ENCODE measurements at places on chromosomes 1 and 21.

- no peak overlapping the region for H3K4me3 ChIP-seq
- H3K27me3 ChIP-seq, result peaks cover 41% of the 10 kb centered on the region
- no peak for DNase-seq
- no peak overlapping the region for H3K27ac ChIP-seq
- no peaks in the 10 kb centered on the region for H3K36me3 ChIP-seq
- H3K4me1 ChIP-seq, result no peaks in the 10 kb centered on the region
These were observed 46.2 kb downstream of the CAPN9 start for GRCh38 chr1:230793463-230793745.

- H3K4me1 ChIP-seq, result no peaks in the 10 kb centered on the region
- no peaks in the 10 kb centered on the region for H3K27me3 ChIP-seq
- H3K36me3 ChIP-seq, result no peaks in the 10 kb centered on the region
- H3K4me3 ChIP-seq, result no peak overlapping the region
These were observed 11.4 kb upstream of the MNDA start for GRCh38 chr1:158819461-158820443.

GRCh38 chr1:172902861-172903381 is 147.8 kb downstream of the TNFSF18 start:
- no peaks in the 10 kb centered on the region for H3K27me3 ChIP-seq
- H3K36me3 ChIP-seq, result peaks cover 8% of the 10 kb centered on the region
- H3K4me3 ChIP-seq, result no peak overlapping the region

GRCh38 chr1:76807543-76808260 is 59.6 kb upstream of the ST6GALNAC5 start:
- H3K27me3 ChIP-seq, result no peaks in the 10 kb centered on the region
- no peak overlapping the region for H3K27ac ChIP-seq
- no peak for DNase-seq
- no peaks in the 10 kb centered on the region for H3K36me3 ChIP-seq

DNA sequence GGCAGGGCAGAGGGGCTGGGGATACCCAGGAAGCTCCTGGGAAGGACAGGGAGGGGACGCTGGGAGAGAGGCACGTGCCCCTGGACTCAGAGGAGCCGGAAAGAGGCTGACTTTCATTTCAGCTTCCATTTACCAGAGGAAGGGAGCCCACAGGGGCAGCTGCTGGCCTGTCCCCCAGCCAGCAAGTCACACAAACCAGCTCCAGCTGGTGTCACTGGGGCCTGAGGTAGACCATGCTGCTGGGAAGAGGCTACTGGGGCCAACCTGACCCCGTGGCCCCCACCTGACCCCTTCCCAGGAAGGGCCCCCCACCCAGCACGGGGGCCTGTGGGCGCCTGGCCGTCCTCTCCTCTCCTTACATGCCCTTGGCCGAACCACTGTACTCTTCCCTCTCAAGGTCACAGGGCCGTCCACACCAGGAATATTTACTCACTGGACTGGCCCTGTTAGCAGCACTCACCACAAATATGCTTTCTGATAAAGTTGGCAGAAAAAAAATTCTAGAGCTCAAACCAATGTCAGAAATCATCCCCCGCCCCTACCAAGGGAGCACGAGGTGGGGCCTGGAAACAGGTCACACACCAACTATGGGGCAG is 110.5 kb downstream of the CASZ1 start:
- no peak overlapping the region for H3K4me3 ChIP-seq
- H3K27me3 ChIP-seq, result no peaks in the 10 kb centered on the region
- H3K27ac ChIP-seq, result peak overlapping the region; percentile 95
- no peaks in the 10 kb centered on the region for H3K36me3 ChIP-seq
- peaks cover 44% of the 10 kb centered on the region for H3K4me1 ChIP-seq

GRCh38 chr1:239061770-239062169 is 324.6 kb upstream of the CHRM3 start:
- no peaks in the 10 kb centered on the region for H3K27me3 ChIP-seq
- no peak for DNase-seq
- peak overlapping the region; percentile 10 for H3K4me3 ChIP-seq
- H3K36me3 ChIP-seq, result peaks cover 3% of the 10 kb centered on the region
- peaks cover 45% of the 10 kb centered on the region for H3K4me1 ChIP-seq

DNA sequence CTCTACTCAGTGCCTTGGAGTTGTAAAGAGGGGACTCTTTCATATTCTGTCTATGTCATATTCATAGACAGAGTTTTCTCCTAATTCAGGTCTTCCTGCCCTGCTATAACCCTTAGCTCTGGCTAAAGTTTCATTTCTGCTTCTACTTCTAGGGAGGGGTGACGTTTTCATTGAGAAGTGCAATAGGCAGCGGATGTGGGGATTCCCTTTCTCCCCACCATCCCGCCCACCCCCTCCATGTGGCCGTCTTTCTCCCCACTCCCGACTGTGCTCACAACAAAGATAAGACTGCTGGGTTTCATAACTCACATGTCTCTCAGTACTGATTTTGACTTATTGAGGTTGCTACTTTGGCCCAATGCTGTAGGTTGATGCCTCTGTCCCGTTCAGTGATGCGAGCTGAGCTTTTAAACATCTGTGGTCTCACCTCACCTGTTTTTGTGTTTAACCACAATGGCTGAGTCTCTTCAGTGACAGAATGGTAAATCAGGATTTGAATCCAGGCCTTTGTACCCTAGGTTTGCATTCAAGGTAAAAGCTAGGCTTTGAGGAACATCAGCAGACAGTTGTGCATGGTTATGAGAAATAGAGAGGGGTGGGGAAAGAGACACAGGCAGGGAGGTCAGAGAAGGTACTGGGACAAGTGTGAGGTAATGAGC is 7.8 kb upstream of the KIF14 start:
- no peak for DNase-seq
- H3K36me3 ChIP-seq, result no peaks in the 10 kb centered on the region
- no peak overlapping the region for H3K4me3 ChIP-seq
- no peaks in the 10 kb centered on the region for H3K27me3 ChIP-seq
- no peak overlapping the region for H3K27ac ChIP-seq
- H3K4me1 ChIP-seq, result peaks cover 17% of the 10 kb centered on the region

DNA sequence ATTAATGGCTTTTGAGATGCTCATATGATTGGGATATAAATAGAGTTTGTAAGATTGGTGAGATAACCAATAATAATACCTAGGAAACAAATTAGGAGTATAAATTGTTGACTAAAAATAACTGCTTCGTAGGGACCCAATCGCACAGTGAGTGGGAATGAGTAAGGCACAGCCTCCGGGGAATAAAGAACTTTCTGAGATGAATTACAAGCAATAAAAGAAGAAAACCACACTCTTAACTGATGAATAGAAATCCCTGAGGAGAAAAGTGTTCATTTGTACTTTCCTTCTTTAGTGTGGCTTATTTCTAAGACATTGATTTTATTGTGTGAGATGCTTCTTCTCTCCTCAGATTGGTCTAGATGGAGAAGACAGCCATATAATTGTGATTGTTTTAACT is 443.4 kb upstream of the PRMT6 start:
- no peak overlapping the region for H3K27ac ChIP-seq
- no peaks in the 10 kb centered on the region for H3K27me3 ChIP-seq
- no peak for DNase-seq
- H3K4me1 ChIP-seq, result no peaks in the 10 kb centered on the region
- no peaks in the 10 kb centered on the region for H3K36me3 ChIP-seq
- no peak overlapping the region for H3K4me3 ChIP-seq

- H3K4me3 ChIP-seq, result peak overlapping the region; percentile 1
- peaks cover 31% of the 10 kb centered on the region for H3K27me3 ChIP-seq
- DNase-seq, result no peak
- no peak overlapping the region for H3K27ac ChIP-seq
These were observed 3.3 kb downstream of the CCSAP start for GRCh38 chr1:229339520-229339919.

- no peak overlapping the region for H3K4me3 ChIP-seq
- no peak overlapping the region for H3K27ac ChIP-seq
- DNase-seq, result no peak
- no peaks in the 10 kb centered on the region for H3K27me3 ChIP-seq
- peaks cover 8% of the 10 kb centered on the region for H3K4me1 ChIP-seq
- H3K36me3 ChIP-seq, result no peaks in the 10 kb centered on the region
These were observed 40.1 kb downstream of the PRKCZ start for GRCh38 chr1:2090216-2090890.

GRCh38 chr21:38126666-38127303 is 130.0 kb upstream of the KCNJ15 start:
- no peak overlapping the region for H3K4me3 ChIP-seq
- peak; percentile 83 for DNase-seq
- no peak overlapping the region for H3K27ac ChIP-seq
- no peaks in the 10 kb centered on the region for H3K27me3 ChIP-seq
- H3K36me3 ChIP-seq, result no peaks in the 10 kb centered on the region

GRCh38 chr21:32592929-32593502 is 7.7 kb upstream of the TCP10L start:
- H3K27me3 ChIP-seq, result no peaks in the 10 kb centered on the region
- no peak overlapping the region for H3K27ac ChIP-seq
- H3K4me3 ChIP-seq, result no peak overlapping the region
- H3K4me1 ChIP-seq, result peaks cover 5% of the 10 kb centered on the region
- H3K36me3 ChIP-seq, result peaks cover 5% of the 10 kb centered on the region

DNA sequence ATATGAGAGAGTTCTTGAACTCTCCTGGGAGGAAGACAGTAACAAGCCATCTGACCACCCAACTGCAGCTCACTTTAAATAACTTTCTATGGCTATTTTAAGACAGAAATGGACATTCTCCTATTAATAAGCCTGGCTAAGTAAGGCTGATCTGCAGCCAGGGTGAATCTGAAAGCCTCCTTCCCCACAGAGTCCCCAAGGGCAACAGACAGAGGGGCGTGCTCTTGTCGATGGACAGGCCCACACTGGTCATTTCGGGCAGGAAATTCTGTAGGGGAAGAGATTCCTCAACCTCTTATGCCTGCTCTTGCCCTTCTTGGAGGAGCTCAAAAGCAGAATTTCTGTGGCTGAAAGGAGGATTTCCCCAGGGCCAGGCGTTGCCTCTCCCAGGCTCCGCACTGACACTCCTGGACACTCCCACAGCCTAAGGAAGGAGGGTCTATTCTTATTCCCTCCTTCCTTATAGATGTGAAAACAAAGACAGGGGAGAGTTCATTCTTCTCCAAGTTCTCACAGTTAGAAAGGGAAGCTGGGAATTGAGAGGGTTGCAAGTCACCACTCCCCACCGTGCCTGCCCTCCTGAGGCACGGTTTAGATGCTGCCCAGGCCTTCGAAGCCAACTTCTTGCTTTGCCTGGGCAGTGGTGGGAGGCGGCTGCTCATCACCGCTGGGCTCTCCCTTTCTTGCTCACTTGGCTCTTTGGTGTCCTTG is 17.9 kb upstream of the KANK4 start:
- DNase-seq, result no peak
- no peak overlapping the region for H3K4me3 ChIP-seq
- H3K27ac ChIP-seq, result no peak overlapping the region
- no peaks in the 10 kb centered on the region for H3K36me3 ChIP-seq

DNA sequence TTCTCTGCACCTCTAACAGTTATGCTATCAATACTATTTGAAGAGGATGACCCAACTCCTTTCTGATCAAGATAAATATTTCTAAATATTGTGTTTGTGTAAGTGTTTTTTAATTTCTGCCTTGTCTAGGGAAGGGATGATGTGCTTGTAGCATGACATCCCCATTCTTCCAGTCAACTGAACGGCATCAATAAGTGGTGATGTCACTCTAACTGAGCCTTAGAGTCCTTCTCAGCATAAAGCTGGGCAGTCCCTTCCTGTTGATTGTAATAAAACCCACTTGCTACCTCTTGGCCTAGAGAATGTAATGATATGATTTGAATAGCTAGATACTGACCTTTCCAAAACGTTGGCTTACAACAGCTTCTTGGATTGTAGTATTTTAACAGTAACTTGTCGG is 52.5 kb upstream of the KCNJ6 start:
- no peak for DNase-seq
- H3K27ac ChIP-seq, result no peak overlapping the region
- H3K4me3 ChIP-seq, result no peak overlapping the region
- H3K4me1 ChIP-seq, result peaks cover 11% of the 10 kb centered on the region

- peak overlapping the region; percentile 86 for H3K4me3 ChIP-seq
- peaks cover 47% of the 10 kb centered on the region for H3K4me1 ChIP-seq
- peaks cover 10% of the 10 kb centered on the region for H3K36me3 ChIP-seq
These were observed 23.6 kb downstream of the PTPRU start for GRCh38 chr1:29259802-29260441.

GRCh38 chr21:26412885-26413284 is 160.2 kb downstream of the CYYR1 start:
- no peak for DNase-seq
- H3K36me3 ChIP-seq, result no peaks in the 10 kb centered on the region
- H3K4me1 ChIP-seq, result peaks cover 6% of the 10 kb centered on the region
- no peak overlapping the region for H3K4me3 ChIP-seq
- no peak overlapping the region for H3K27ac ChIP-seq

- H3K27ac ChIP-seq, result no peak overlapping the region
- DNase-seq, result no peak
- H3K36me3 ChIP-seq, result no peaks in the 10 kb centered on the region
- no peaks in the 10 kb centered on the region for H3K27me3 ChIP-seq
- H3K4me1 ChIP-seq, result no peaks in the 10 kb centered on the region
These were observed 106.2 kb downstream of the CENPF start for GRCh38 chr1:214709241-214709640.

GRCh38 chr1:208737922-208738321 is 493.7 kb upstream of the PLXNA2 start:
- H3K27ac ChIP-seq, result no peak overlapping the region
- H3K4me1 ChIP-seq, result no peaks in the 10 kb centered on the region
- no peaks in the 10 kb centered on the region for H3K27me3 ChIP-seq
- peak; percentile 21 for DNase-seq

DNA sequence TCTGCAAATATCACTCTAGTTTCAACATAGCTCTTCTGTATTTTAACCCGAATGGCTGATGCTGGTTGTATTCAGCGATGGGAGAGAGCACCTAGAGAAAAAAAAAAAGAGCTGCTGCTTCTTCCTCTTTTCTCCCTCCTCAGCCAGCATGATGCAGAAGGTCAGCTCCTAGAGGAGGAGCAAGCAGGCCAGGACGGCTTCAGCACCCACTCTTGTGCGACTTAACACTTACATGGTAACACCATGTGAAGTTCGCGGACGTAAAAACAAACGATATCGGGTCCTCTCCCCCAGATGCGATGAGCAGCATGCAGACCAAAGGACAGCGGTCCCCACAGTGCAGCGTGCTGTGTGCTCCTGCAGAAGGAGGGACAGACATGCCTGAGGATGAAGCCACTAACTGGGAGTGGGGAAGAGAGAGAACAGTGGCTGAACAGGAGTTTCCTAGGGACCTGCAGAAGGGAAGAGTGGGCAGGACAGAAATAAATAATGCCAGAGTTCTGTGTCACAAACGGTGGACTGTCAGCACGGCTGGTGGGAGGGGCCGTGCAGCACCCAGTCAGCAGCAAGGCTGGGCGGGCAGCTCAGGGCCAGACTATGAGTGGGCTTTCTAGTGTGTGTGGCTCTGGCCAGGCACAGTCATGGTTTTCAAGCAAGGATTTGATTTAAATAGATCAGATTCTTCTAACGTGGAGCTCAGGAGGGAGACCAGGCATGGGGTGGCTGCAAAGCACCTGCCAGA is 11.4 kb upstream of the B3GALT5 start:
- H3K27ac ChIP-seq, result peak overlapping the region; percentile 61
- H3K4me1 ChIP-seq, result peaks cover 35% of the 10 kb centered on the region
- no peak overlapping the region for H3K4me3 ChIP-seq
- H3K27me3 ChIP-seq, result no peaks in the 10 kb centered on the region

All from WTC11 (cell line).